ENCODE measurements at places on chromosomes 1 and 21. TPM values are rescaled to one million over a fixed set of nuclear protein-coding genes. Genes with fewer than 3 reads are reported as not detected.

RSBN1 gene
- 5.7 TPM for total RNA-seq

PRDM15 gene
- total RNA-seq: 3.0 TPM

THEM5 gene
- not detected for total RNA-seq

LAMC2 gene
- total RNA-seq: 1.1 TPM

LIN28A gene
- total RNA-seq: not detected

C1orf141 gene
- not detected for total RNA-seq

TMEM201 gene
- 2.0 TPM for total RNA-seq

EBNA1BP2 gene
- 55.4 TPM for total RNA-seq

TRMT1L gene
- 10.7 TPM for total RNA-seq

Measured in lung microvascular endothelial cell (primary cell).